ENCODE measurements at places on chromosomes 12 and 14.
A peak's percentile ranks its signal among the peaks of the same experiment; 100 is the strongest.

GRCh38 chr12:76080017-76080728 is 4.3 kb downstream of the NAP1L1 start:
- no peak for DNase-seq

- no peak for DNase-seq
Observed at GRCh38 chr12:32126720-32127119, 20.1 kb downstream of the BICD1 start.

- DNase-seq: no peak
Observed at GRCh38 chr12:113195598-113195997, 10.1 kb downstream of the RITA1 start.

DNA sequence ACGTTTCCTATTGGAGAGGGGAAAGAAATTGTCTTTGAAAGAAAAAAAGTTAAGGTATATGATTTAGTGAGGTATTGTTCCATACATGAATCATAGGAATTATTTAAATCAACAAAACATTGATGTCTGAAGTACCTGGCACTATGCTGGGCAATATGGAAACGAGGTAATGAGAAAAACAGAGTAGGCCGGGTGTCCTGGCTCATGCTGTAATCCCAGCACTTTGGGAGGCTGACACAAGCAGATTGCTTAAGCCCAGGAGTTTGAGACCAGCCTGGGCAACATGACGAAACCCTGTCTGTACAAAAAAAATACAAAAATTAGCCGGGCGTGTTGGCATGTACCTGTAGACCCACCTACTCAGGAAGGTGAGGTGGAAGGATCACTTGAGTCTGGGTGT is 45.9 kb downstream of the AEBP2 start:
- DNase-seq: no peak

GRCh38 chr14:91387951-91388381 is 29.7 kb downstream of the CCDC88C start:
- DNase-seq: no peak

- DNase-seq: no peak
Observed at GRCh38 chr12:88585077-88585476, 4.8 kb upstream of the KITLG start.

GRCh38 chr12:9132008-9132535 is 16.4 kb upstream of the A2M start:
- no peak for DNase-seq

DNA sequence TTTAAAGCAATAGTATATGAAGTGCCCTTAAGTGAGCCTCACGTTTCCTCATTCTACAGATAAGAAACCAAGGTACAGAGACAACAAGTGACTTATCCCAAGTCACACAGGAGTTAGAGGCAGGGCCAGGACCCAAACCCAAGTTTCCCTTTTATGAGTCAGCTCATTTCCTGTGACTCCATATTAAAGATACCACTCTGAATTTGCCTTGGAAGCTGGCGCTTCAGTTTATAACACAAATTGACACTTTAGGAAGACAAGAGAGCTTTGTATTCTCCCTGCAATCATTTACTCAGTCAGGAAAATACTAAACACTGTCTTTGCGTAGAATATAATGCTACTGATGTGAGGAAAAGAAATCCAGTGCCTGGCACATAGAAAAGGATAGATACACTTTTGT is 43.2 kb downstream of the MYBPC1 start:
- no peak for DNase-seq

GRCh38 chr12:16072678-16073077 is 161.5 kb downstream of the DERA start:
- no peak for DNase-seq

DNA sequence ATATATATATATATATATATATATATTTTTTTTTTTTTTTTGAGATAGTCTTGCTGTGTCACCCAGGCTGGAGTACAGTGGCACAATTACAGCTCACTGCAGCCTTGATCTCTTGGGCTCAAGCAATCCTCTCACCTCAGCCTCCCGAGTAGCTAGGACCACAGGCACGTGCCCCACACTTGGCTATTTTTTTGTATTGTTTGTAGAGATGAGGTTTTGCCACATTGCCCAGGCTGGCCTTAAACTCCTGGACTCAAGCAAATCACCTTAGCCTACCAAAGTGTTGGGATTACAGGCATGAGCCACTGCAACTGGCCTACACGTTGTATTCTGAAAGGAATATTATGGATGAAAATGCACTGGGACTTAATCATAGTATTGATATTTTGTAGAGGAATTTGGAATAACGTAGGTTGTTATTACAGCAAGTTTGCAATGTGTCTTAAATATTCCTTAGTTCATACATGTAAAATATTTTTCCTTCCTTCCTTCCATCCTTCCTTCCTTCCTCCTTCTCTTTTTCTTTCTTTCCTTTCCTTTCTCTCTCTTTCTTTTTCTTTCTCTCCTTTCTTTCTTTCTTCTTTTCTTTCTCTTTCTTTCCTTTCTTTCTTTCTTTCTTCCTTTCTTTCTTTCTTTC is 862 bp downstream of the KLRB1 start:
- DNase-seq: no peak

DNA sequence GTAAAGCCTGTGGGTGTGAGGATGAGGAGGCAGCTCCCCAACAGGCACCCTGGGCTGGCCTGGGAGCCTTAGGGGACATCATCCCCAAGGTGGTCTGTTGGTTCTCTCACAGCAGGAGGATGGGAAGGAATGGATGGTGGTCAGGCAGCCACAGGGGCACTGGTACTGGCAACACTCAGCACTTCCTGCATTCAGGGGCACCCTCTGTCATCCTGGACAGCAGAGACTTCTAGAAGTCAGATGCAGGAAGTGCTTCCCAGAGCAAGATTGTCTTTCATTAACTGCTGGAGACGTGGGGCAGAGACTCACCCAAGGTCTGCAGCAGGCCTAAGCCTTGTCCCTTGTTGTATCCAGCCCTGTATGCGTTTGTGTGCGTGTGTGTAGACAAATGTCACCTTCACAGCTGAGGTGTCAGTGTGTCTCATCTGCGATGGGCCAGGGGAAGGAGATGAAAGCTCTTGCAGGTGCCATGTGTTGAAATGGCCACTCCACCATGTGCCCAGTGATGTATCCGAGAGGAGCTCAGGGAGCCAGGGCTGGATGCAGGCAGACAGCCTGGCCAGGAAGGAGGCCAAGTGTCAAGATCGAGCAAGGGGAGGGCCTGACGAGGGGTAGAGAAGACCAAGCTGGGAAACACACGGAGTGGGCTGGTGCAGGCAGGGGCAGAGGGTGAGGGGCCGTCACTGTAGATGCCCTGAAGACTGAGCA is 85.1 kb downstream of the PITPNM2 start:
- no peak for DNase-seq

DNA sequence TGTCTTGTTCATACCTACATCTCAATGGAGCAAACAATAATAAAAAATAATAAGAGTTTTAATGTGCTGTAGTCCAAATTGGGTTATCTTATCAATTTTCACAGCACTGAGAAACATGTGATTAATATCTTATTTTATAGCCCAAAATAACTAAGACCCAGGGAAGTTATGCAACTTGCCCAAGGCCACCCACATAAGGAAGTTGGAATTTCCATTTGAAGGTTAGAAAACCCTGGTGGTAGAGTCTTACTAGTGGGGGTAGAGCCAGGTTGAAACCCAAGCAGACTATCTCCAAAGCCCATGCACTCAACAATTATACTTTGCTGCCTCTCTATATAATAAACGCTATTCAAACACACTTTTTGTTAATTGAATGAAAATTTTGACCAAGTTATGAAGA is 270.0 kb upstream of the CAND1 start:
- no peak for DNase-seq

DNA sequence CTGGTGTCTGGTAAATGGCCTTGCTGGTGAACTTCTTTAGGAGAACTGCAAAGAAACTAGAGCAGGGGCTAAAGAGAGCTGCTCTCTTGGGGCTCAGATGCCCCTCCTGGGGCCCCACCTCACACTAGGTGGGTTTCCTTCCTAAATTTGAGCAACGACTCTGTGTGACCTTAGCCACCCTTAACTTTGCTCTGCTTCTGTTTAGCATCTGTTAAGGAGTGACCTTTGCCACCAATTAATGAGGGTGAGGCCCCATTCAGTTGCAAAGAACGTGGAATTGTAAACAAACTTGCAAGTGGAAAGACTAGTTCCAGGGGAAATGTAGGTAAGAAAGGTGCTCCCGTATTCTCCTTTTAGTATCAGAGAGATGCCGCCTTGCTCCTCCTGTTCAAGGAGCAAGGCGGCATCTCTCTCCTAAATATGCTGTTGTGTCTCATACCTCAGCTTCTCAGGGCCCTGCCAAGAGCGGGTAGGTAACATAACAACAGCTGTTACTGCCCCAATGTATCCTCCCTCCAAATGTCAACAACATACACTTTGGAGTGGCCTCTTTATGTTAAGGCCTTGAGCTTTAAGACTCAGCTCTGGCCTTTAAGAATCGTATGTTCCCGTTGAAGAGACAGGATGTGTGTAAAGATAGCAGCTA is 77.6 kb upstream of the FUT8 start:
- peak; percentile 63 for DNase-seq

- DNase-seq: no peak
Observed at GRCh38 chr12:124520907-124521306, 46.5 kb downstream of the NCOR2 start.

GRCh38 chr14:62017651-62018230 is 255.5 kb downstream of the SNAPC1 start:
- no peak for DNase-seq

- DNase-seq: no peak
Observed at GRCh38 chr12:122086116-122086515, 7.6 kb downstream of the MLXIP start.

DNA sequence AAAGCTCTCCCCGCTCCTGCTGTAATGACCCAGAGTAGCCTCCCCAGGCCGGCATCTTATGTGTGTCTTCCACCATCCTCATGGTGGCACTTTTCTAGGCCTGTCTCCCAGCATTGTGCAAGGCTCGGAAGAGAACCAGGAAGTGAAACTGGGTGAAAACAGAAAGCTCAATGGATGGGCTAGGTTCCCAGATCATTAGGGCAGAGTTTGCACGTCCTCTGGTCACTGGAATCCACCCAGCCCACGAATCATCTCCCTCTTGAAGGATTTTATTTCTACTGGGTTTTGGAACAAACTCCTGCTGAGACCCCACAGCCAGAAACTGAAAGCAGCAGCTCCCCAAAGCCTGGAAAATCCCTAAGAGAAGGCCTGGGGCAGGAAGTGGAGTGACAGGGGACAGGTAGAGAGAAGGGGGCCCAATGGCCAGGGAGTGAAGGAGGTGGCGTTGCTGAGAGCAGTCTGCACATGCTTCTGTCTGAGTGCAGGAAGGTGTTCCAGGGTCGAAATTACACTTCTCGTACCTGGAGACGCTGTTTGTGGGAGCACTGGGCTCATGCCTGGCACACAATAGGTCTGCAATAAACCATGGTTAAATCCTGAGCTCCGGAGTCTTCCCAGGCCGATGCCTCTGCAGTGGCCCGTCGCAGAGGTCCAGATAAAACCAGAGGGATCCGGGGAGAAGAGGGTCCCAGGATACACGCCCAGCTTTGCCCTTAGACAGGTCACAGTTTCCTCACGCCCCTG is 15.6 kb downstream of the ACVRL1 start:
- DNase-seq: peak; percentile 62

DNA sequence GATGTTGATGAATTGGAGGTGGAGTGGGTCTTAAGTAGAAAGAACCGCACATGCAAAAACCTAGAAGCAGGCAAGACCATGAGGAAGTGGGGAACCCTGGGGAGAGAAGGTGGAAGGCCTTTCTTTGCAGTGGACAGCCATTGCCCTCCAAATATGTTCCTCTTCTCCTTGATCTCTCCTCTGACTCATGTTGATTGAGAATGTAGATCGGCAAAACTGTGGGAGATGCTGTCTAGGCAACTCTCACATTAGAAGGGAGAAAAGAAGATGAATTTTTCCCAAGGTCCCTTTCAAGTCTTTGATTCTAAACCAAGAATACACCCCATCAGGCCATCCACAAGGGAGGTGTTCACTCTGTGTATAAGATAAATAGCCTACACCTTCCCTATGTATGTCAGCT is 257.5 kb downstream of the MSRB3 start:
- no peak for DNase-seq

DNA sequence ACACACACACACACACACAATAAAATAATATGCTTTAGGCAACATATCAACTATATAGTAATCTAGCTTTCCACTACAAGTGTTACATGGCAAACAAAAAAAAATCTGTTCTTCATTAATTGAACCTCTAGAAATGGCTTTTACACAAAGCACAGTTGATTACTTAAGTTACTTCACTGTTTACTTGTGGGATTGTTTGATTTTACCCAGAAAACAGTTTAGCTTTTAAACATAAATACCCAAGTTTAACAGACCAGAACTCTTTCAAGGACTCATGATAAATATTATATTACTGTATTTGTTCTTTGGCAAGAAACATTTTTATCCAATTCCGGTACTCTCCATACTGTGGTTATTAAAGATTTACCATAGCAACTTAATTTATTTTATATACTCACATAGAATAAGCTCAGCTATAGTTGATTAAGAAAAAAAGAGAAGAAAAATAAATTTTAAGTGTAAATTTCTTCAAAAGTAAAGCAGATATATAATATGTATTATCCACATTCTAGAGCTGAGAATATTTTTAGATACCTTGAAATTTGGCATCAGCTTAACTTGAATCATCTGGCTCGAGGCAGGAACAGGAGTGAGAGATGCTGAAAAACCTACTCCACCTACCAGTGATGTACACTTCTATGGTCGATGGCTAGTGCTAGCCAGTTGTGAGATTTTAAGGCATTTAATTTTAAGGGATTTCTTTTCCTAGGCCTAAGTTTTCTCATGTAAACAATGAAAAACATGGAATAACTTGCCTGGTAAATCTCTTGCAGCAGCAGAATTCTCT is 126.0 kb downstream of the BTG1 start:
- no peak for DNase-seq

- DNase-seq: no peak
Observed at GRCh38 chr12:41636653-41637052, 448.5 kb downstream of the PDZRN4 start.

DNA sequence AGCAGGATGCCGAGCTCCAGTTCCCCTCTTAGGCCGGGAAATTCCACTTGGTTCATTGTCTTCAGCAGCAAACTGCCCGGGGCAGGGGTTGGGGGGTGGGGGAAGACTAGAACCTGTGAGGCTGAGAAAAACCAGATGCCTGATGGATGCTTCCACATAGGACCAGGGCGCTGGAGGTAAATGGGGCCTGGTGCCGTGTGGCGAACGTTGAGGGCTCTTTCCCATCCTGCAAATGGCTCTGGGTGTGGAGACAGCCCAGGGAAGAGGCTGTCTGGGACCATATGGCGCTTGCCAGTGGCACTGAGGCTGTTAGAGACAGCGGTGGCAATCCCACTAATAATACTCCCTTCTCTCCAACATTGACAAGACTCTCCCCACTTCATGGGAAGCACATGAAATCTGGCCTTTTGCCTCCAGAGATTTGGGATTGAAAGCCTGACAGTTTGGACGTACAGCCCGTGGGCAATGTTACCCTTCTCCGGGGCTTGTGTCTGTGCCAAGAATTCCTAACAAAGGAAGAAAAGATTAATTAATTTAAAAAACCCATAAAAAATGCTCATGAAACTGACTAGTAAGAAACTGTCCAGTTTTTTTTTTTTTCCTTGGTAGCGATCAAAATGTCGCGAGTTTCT is 44.5 kb downstream of the MAP1LC3B2 start:
- no peak for DNase-seq

DNA sequence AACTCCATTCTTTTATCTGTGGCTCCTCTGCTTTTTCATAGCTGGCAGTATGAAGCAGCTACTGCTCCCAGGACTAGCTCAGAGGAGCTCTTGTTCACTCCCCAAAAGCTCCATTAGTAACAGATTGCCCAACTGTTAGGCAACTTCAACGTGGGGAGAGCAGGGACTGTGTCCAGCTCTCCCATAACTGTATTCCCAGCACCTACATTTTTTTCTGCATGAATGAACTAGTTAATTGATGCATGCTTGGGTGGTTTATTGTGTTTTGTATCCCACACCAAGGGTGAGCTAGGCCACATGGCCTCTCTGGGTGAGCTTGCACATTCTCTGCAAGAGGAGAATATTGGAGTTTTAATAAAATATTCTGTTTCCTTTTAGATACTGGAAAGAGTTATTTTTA is 15.2 kb downstream of the STON2 start:
- DNase-seq: no peak

All from umbilical cord (tissue), 2 donors.